ENCODE measurements at places on chromosomes 1 and 21.

DNA sequence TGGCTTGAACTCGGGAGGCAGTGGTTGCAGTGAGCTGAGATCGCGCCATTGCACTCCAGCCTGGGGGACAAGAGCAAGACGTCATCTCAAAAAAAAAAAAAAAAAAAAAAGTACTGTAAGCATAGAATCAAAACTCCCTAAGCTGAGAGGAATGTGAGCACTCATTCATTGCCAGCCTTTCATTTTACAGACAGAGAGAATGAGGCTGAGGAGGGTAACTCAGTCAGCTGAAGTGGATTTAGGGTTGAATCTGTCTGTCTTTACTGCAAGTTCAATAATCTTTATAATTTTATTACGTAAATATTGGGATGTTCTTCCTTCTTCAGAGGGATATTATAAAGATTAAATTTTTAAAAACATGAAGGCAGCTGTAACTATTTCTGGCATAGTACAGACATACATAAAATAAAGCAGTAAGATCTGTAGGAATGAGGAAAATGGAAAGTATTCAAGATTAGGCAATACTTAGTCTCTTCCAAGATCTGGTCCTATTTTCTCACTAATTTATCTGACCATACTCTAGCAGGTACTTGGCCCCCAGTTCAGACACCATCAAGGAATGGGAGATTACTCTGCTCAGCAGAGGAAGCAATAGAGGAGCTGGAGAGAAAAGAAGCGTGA, 24.1 kb upstream of the MNDA start:
- DNase-seq: no peak

- no peak for DNase-seq
These were observed 6.2 kb downstream of the ADGRB2 start for GRCh38 chr1:31757989-31758388.

- DNase-seq: no peak
These were observed 857 bp upstream of the AK5 start for GRCh38 chr1:77280962-77281361.

DNA sequence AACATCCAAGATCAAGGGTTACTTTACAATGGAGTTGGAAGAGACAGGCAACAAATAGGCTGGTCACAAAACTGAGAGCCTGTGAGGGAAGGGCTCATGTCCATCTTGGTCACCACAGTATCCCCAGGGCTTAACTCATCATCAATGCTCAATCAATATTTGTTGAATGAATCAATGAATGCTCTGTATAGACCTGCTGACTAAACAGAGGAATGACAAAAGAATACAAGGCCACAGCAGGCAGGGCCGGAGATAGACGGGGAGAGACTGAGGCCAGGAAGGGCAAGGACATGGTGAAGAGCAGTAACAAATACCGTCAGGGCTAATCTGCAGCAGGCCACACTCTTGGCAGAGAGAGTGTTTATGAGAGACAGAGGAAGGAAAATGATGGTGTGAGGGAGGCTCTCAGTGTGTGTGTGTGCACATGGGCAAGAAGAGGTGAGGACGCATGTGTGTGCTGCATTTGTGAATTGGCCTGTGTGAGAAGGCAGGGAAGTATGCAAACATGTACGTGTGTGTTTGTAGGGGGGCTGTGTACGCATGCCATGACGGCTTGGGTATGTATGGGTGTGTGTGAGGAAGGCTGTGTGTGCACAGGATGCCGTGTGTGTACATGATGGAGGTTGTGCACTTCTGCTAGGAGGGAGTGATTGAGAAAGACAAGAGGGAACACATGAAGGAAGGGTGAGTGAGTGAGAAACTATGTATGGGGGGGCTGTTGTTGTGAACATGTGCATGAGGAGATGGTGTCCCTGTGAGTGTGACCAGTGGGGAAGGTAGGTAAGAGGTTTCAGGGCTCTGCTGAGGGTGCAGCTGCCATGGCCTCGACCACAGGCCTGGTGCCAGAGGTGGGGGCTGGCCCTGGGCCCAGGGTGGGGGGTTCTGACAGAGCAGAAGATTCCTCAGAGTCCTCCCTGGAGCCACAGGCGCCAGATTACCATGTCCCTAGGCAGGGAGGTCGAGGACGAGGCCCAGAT, 15.4 kb downstream of the AHDC1 start:
- DNase-seq: no peak

DNA sequence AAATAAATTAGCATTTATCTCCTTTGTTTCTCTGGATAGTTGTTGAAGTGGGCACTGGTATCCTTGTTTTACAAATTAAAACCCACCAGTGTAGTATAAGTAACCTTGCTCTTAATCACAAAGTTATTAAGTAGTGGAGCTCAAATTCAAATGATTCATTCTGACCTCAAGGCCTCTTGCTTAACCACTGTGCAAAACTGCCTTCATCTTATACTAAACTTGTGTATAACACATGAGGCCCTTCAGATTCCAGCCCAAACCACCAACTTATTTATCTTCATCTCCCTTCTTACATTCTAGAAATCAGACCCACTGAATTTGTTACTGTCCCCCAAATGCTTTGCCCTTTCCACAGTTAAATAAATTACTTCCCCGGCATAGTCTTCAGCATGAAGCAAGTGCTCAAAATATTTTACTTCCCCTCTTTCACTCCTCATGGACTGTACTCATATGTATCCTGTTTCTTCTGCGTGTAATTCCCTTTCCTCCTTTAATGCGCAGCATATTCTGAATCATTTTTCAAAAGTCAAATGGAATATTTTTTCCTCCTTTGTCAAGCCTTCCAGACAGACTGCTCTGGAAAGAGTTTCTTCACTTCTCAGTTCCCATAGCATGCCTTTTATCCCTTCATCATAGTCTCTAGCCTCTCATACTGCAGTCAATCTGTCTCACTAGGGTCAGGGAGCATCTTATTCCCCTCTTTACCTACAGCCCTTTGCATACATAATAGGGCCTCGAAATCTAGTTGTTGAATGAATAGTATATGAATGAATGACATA, 19.0 kb upstream of the DNASE2B start:
- DNase-seq: no peak

GRCh38 chr1:59236721-59237545, 60.0 kb upstream of the FGGY start:
- no peak for DNase-seq

DNA sequence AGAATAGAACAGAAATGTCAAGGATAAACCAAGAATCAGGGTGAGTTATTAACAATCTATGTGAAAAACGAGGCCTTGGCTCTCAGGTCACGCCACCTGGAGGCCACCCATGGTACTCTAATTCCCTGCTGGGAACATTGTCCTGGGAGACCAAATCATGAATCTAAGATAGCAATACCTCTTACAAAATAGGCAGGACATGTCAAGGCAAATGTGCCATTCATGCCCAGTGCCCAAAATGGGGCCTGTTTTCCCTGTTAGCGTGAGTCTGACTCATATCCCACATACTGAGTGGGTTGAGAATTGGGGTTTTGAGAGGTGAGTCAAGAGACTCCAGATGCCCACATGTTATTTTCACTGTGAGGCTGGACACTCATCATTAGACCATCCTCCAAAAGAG, 380.8 kb downstream of the HHIPL2 start:
- no peak for DNase-seq

DNA sequence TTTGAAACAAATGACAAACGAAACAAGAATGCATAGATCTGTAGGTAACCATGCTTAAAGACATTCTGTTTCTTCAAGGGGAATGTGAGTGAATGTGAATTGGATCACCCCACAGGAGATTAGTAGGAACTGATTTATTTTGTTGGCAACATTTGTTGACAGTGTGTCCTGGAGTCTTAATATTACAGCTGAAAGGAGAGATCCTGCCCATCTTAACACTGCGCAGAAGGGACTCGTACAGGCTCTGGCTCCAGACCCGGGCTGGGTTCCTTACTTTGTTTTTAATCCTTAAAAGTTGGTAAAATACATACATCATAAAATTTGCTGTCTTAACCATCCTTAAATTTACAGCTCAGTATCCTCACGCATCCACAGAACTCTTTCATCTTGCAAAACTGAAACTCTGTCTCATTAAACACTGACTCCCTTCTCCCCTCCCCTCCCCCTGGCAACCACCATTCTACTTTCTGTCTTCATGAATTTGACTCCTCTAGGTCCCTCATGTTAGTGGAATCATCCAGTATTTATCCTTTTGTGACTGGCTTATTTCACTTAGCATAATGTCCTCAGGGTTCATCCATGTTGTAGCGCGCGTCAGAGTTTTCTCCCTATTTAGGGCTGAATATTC, 74.1 kb downstream of the GALNT2 start:
- no peak for DNase-seq

GRCh38 chr1:43875331-43875730, 58.3 kb upstream of the ARTN start:
- DNase-seq: no peak

GRCh38 chr1:147434921-147435320, 106.4 kb upstream of the BCL9 start:
- no peak for DNase-seq

DNA sequence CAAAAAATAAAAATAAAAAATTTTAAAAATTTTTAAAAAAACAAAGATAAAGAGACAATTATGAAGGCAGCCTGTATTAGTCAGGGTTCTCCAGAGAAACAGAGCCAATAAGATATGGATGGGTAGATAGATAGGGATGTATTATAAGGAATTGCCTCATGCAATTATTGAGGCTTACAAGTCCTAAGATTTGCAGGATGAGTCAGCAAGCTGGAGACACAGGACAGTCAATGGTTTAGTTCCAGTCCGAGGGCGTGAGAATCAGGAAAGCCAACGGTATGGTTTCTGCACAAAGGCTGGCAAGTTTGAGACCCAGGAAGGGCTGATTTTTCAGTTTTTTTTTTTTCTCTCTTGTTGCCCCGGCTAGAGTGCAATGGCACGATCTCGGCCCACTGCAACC, 24.1 kb upstream of the EIF4G3 start:
- no peak for DNase-seq

GRCh38 chr1:68401506-68401905, 48.2 kb downstream of the RPE65 start:
- no peak for DNase-seq

- no peak for DNase-seq
These were observed 25.2 kb downstream of the SLC66A1 start for GRCh38 chr1:19337289-19337688.

GRCh38 chr1:30143517-30143916, 579.9 kb downstream of the MATN1 start:
- no peak for DNase-seq

GRCh38 chr21:29384683-29385359, 86.1 kb downstream of the BACH1 start:
- no peak for DNase-seq

DNA sequence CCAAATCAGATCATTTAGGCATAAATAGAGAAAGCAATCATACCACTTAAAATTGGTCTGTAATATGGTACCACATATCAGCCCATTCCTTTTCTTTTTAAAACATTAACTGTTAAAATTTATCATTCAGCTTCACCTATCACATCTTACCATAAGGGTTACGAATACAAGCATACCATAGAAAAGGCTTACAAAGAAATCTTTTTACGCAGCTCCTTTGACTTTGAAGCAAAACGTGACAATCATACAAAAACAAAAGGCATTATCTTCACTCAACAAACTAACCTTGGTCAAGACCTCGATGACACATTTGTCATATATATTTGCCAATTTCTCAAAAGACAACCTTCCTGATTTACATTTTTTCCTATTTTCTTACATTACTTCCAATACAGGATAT, 169.0 kb downstream of the SMYD3 start:
- no peak for DNase-seq

GRCh38 chr1:44707112-44707881, 23.7 kb downstream of the RNU5D-1 start:
- DNase-seq: no peak

DNA sequence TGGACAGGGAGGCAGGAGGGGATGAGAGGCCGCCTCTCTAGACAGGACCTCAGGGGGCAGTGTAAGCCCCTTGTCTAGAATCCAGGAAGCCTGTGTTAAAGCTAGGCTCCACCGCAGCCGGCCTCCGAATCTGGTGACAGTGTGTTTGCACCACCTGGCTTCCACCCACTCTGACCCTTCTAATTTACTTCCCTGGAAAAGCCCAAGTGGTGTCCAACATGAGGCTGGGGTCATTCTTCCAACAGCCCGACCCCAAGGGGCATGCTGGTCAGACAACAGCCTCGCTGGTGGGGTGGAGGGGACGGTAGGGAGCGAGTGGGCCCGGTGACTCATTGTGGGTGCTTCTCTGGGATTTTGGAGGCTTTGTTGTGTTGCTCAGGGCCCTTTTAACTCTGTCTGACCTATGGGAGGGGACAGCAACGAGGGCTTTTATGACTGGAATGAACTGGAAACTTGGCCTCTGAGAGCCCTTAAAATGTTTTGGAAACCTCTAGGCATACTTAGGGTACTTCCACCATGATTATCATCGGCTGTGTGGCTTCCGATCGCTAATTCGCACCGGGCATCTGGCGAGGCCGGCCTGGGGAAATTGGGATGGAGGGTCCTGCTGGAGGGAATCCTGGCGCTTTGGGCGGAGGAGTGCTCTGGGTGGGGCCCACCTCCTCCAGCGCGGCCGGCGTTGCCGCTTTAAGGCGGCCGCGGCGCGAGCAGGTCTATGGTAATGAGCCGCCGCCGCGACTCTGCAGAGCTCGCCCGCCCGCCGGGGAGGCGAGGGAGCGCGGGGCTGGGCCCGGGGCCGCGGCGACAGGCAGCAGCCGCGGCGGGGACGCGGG, at the start of gene CELSR2:
Gene CELSR2 (plus strand): TSS at position 743 of the 833 bp plus-strand sequence. CDS start 541 bp downstream, outside the sequence.
- DNase-seq: peak; percentile 40

DNA sequence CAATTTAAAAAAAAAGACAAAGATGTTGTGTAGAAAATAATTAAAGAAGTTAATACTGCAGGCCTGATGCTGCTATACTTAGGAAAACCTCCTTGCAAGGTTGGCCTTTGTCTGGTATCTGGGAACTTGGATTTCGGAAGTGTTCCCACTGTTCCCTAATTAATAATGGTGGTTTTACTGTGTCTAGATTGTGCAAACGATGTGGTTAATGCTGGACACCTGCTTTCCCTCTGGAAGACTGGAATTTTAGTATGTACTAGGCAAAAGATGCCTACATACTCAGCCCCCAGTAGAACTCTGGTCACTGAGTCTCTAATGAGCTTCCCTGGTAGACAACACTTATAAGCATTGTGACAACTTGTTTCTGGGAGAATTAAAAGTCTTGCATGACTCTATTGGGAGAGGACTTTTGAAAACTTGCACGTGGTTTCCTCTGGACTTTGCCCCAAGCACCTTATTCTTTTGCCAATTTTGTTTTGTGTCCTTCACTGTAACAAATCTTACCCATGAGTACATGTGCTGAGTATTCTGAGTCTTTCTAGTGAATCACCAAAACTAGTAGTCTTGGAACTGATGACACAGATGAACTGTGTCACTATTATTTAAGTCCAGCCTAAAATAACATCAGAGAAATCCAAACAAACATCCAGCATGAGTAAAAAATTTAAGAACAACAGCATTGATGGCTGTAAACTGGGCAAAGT, 40.4 kb downstream of the LIN9 start:
- DNase-seq: no peak

DNA sequence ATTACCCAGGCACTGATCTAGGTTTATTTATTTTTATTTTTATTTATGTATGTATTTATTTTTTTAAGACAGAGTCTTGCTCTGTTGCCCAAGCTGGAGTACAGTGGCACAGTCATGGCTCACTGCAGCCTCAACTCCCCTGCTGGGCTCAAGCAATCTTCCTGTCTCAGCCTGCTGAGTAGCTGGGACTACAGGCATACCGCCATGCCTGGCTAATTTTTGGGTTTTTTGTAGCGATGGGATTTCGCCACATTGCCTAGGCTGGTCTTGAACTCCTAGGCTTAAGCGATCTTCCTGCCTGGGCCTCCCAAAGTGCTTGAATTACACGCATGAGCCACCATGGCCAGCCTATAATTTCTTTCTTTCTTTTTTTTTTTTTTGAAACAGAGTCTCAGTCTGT, 9.4 kb downstream of the PHACTR4 start:
- no peak for DNase-seq

GRCh38 chr1:19734056-19734455, 65.7 kb downstream of the TMCO4 start:
- DNase-seq: no peak

- peak; percentile 36 for DNase-seq
These were observed 505 bp downstream of the ENTREP3 start for GRCh38 chr1:155254714-155255242.

Measured in amygdala (tissue), 56 donors.